ENCODE measurements at places on chromosomes 1 and 21. TPM values are rescaled to one million over a fixed set of nuclear protein-coding genes. Genes with fewer than 3 reads are reported as not detected.
A peak's percentile ranks its signal among the peaks of the same experiment; 100 is the strongest.

Gene PTP4A2
- polyA plus RNA-seq: 290 TPM

GRCh38 chr1:80211691-80212380 lies 1205.3 kb upstream of the ADGRL4 start:
- H3K4me1 ChIP-seq: no peaks in the 10 kb centered on the region
- no peaks in the 10 kb centered on the region for H3K27me3 ChIP-seq
- no peaks in the 10 kb centered on the region for H3K36me3 ChIP-seq
- no peak for DNase-seq
- H3K27ac ChIP-seq: no peak overlapping the region
- H3K4me3 ChIP-seq: no peak overlapping the region

Gene LENEP
- not detected for polyA plus RNA-seq

GRCh38 chr1:219201656-219202055 lies 28.0 kb downstream of the LYPLAL1 start:
- no peak overlapping the region for H3K4me3 ChIP-seq
- no peaks in the 10 kb centered on the region for H3K27me3 ChIP-seq
- H3K36me3 ChIP-seq: peaks cover 24% of the 10 kb centered on the region

DNA sequence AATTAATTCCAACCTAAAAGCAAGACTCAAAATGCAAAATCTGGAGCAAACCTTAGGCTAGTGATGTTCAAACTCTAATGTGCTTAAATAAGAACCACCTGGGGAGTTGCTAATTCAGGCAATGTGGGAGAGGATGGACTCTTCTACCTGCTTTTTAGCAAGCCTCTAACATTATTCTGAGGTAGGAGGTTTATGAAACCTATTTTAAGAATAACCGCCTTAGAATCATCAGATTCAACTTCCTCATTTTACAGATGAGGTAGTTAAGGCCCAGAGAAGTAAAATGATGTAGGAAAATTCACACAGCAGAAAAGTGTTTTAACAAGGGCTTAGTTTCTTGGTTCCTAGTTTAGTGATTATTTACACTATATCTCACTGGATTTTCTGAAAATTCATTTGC lies 8.6 kb upstream of the NTNG1 start:
- DNase-seq: no peak
- H3K36me3 ChIP-seq: no peaks in the 10 kb centered on the region
- H3K27me3 ChIP-seq: no peaks in the 10 kb centered on the region
- H3K4me3 ChIP-seq: no peak overlapping the region
- H3K27ac ChIP-seq: no peak overlapping the region

DNA sequence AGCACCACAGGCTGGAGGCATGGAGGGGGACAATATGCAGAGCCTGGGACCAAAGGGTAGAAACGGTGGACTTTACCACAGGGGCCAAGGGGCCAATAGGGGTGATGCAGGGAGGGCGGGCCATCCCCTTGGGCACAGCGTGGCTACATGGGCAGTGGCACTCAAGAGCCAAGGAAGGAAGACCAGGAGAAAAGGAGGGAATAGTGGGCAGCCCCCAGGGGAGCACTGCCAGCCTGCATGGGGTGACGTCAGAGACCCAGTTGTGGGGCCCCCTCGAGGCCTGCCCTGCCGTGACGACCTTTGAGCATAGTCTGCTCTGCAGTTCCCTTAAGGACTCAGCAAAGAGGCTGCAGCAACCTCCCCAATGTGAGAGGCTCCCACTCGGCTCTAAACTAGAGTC lies 95.5 kb upstream of the TMPRSS2 start:
- no peak for DNase-seq
- no peaks in the 10 kb centered on the region for H3K4me1 ChIP-seq
- no peaks in the 10 kb centered on the region for H3K27me3 ChIP-seq
- no peaks in the 10 kb centered on the region for H3K36me3 ChIP-seq
- no peak overlapping the region for H3K4me3 ChIP-seq

GRCh38 chr1:44830900-44831304 lies 12.2 kb downstream of the PTCH2 start:
- DNase-seq: no peak
- H3K4me1 ChIP-seq: no peaks in the 10 kb centered on the region
- no peak overlapping the region for H3K4me3 ChIP-seq
- H3K27me3 ChIP-seq: no peaks in the 10 kb centered on the region

DNA sequence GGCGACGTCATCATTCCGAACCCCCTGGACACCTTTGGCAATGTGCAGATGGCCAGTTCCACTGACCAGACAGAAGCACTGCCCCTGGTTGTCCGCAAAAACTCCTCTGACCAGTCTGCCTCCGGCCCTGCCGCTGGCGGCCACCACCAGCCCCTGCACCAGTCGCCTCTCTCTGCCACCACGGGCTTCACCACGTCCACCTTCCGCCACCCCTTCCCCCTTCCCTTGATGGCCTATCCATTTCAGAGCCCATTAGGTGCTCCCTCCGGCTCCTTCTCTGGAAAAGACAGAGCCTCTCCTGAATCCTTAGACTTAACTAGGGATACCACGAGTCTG lies 10.0 kb downstream of the PROX1 start:
- no peak overlapping the region for H3K4me3 ChIP-seq
- H3K36me3 ChIP-seq: no peaks in the 10 kb centered on the region
- no peaks in the 10 kb centered on the region for H3K27me3 ChIP-seq
- H3K27ac ChIP-seq: peak overlapping the region; percentile 42
- DNase-seq: no peak

DNA sequence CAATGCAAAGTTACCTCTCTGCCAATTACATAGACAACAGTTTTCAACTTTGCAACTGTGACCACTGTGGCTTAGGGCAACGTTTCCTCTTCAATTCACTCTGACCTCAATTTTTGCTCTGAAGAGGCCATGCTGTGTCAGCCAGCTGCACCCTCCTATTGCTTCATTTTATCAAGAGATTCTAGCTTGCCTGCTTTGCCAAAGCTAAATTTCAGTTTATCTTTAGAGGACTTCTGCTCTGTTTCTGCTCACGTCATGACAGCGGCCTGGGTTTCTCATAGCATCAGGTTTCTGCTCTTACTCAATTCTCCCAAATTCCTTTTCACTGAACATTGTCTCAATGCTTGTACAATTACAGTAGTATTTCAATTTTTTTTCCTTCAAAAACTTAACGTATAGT lies 154.6 kb downstream of the PLA2G4A start:
- no peaks in the 10 kb centered on the region for H3K27me3 ChIP-seq
- no peak for DNase-seq
- no peaks in the 10 kb centered on the region for H3K4me1 ChIP-seq
- H3K4me3 ChIP-seq: no peak overlapping the region

Gene NVL
- 14.1 TPM for polyA plus RNA-seq

DNA sequence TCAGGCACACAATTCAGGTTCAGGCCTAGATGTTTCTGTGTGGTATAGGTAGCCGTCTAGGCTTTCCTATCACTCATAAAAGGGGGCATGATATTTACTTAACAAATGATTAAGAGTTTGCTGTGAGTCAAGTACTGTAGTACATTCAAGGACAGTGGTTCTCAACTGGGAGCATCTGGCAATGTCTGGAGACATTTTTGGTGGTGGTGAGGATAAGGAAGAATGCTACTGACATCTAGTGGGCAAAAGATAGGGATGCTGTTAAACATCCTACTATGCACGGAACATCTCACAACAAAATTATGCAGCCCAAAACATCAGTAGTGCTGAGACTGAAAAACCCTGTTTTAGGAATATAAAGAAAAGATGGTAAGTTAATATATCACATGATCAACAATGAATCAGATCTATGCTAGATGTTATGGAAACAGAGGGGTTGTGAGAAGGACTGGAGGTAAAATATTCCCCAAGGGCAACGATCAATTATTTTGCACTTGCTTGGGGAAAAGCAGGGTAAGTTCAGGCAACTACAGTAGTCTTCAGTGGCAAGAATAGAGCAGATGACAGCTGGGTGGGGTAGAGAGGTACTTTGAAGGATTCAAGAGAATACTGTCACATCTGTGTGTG lies 4.9 kb downstream of the DNTTIP2 start:
- no peaks in the 10 kb centered on the region for H3K27me3 ChIP-seq
- H3K4me1 ChIP-seq: peaks cover 15% of the 10 kb centered on the region
- H3K4me3 ChIP-seq: no peak overlapping the region
- H3K36me3 ChIP-seq: peaks cover 85% of the 10 kb centered on the region

GRCh38 chr1:42379794-42380585 lies 602 bp upstream of the RIMKLA start:
- peak overlapping the region; percentile 38 for H3K4me3 ChIP-seq
- no peaks in the 10 kb centered on the region for H3K36me3 ChIP-seq
- no peaks in the 10 kb centered on the region for H3K27me3 ChIP-seq
- no peaks in the 10 kb centered on the region for H3K4me1 ChIP-seq

DNA sequence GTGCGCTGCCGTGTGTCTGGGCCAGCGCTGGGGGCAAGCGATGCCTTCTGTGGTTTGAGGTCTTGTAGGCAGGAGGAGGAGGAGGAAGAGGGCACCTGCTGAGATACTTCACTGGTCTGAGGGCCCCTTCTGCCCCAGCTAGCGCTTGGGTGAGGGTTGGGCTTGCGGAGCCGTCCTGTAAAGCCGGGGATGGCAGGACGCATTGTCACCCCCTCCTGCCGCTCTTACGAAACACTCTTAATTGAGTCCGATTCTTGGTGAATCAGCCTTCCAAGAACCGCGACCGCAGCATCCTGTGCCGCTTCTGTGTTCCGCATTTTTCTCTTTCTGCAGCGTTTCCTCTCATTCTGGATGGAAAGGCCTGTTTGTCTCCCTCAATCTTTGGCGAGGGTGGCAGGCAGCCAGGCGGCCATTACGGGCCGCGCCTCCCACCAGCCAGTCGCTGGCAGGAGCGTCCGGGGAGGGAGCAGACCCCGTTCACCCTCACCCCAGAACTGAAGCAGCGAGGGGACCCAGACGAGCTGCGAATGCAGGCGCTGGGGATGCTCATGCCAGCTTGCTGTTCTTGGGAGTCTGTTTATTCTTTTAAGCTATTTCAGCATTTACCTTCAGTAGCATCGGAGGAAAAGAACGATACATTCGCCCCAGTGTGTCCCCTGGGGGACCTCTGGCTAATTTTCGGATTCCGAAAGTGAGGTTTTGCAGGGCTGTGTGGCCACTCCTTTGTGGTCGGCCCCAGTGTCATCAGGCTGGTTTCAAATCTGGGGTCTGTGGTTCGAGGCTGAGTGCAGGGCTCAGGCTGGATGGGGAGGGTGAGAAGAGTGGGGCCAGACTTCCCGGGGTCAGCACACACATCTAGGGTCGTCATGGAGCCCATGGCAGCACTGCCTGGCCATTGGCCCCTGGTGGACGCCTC lies 62.7 kb downstream of the SKI start:
- peak; percentile 88 for DNase-seq
- H3K27ac ChIP-seq: peak overlapping the region; percentile 58
- no peaks in the 10 kb centered on the region for H3K27me3 ChIP-seq
- H3K4me1 ChIP-seq: peaks cover 80% of the 10 kb centered on the region

Gene FAM110D
- 3.7 TPM for polyA plus RNA-seq

Gene RBBP4
- 82.3 TPM for polyA plus RNA-seq

DNA sequence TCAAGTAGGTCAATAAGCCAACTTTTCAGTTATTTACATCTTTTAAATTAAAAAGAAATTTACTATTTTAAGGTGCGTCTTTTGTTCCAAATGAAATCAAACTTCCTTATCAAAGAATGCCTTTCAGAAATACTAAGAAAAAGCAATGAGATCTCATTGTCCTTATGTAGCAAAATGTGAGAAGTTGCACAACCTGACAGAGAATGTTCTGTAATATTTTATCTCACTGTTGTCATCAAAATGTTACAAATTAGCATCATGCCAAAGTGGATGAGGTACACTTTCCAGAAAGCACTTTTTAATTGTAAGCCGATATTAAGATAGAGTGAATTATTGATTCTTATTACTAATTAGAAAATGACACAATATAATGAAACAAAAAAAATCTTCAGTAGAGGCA lies 50.4 kb downstream of the KCNT2 start:
- DNase-seq: no peak
- no peaks in the 10 kb centered on the region for H3K36me3 ChIP-seq
- no peaks in the 10 kb centered on the region for H3K27me3 ChIP-seq

Gene C1orf185
- not detected for polyA plus RNA-seq

Gene ZBTB37
- polyA plus RNA-seq: 2.1 TPM

- no peak for DNase-seq
- H3K4me1 ChIP-seq: peaks cover 23% of the 10 kb centered on the region
- H3K27me3 ChIP-seq: no peaks in the 10 kb centered on the region
Measured at GRCh38 chr1:26921126-26921539, 410 bp upstream of the NUDC start.

GRCh38 chr1:226831953-226832352 lies 38.5 kb upstream of the PSEN2 start:
- DNase-seq: no peak
- peaks cover 8% of the 10 kb centered on the region for H3K4me1 ChIP-seq
- H3K4me3 ChIP-seq: no peak overlapping the region
- no peak overlapping the region for H3K27ac ChIP-seq

Gene GPA33
- polyA plus RNA-seq: 0.15 TPM

Gene SLC26A9
- polyA plus RNA-seq: 11.0 TPM

Gene BARHL2
- not detected for polyA plus RNA-seq

Gene ATP1B1
- 165 TPM for polyA plus RNA-seq

GRCh38 chr1:113128116-113128515 lies 55.1 kb downstream of the LRIG2 start:
- no peak overlapping the region for H3K27ac ChIP-seq
- DNase-seq: no peak
- H3K4me1 ChIP-seq: peaks cover 7% of the 10 kb centered on the region
- H3K36me3 ChIP-seq: peaks cover 49% of the 10 kb centered on the region
- no peak overlapping the region for H3K4me3 ChIP-seq
- no peaks in the 10 kb centered on the region for H3K27me3 ChIP-seq

- peaks cover 13% of the 10 kb centered on the region for H3K4me1 ChIP-seq
- no peak for DNase-seq
- no peak overlapping the region for H3K27ac ChIP-seq
- no peak overlapping the region for H3K4me3 ChIP-seq
- no peaks in the 10 kb centered on the region for H3K27me3 ChIP-seq
Measured at GRCh38 chr1:35177237-35177786, 15.6 kb downstream of the SFPQ start.

Gene METTL25B
- 24.3 TPM for polyA plus RNA-seq

GRCh38 chr1:53326088-53326597 lies 1.7 kb downstream of the LRP8 start:
- peak; percentile 89 for DNase-seq

GRCh38 chr1:165645654-165646366 lies 14.8 kb downstream of the MGST3 start:
- H3K27ac ChIP-seq: peak overlapping the region; percentile 39
- no peaks in the 10 kb centered on the region for H3K27me3 ChIP-seq
- DNase-seq: no peak
- H3K36me3 ChIP-seq: peaks cover 14% of the 10 kb centered on the region
- no peak overlapping the region for H3K4me3 ChIP-seq

Gene CLCN6
- 10.2 TPM for polyA plus RNA-seq

- no peak overlapping the region for H3K4me3 ChIP-seq
- H3K27me3 ChIP-seq: no peaks in the 10 kb centered on the region
- DNase-seq: no peak
Measured at GRCh38 chr21:18340387-18340942, 63.1 kb downstream of the TMPRSS15 start.
